Activated CD4-positive, alpha-beta memory T cell treated with anti-CD3 and anti-CD28 coated beads for 36 hours (primary cell): ENCODE measurements at places on chromosomes 6 and 20.

GRCh38 chr6:105179244-105180065 is at the start of gene POPDC3:
TSS of gene POPDC3 (minus strand) at chr6:105180014. CDS start at chr6:105161909, 18,105 bp downstream.
- DNase-seq, result peak; percentile 10

- no peak for DNase-seq
These were observed 66.8 kb downstream of the PRDM1 start for GRCh38 chr6:106152952-106153351.

GRCh38 chr6:703552-703951 is 10.6 kb upstream of the EXOC2 start:
- DNase-seq, result no peak

GRCh38 chr20:61659994-61660346 is 405.7 kb downstream of the TAF4 start:
- no peak for DNase-seq

GRCh38 chr20:50844430-50845100 is 49.7 kb downstream of the BCAS4 start:
- peak; percentile 82 for DNase-seq

- DNase-seq, result peak; percentile 91
These were observed 19.8 kb upstream of the SCP2D1 start for GRCh38 chr20:18793625-18794427.

DNA sequence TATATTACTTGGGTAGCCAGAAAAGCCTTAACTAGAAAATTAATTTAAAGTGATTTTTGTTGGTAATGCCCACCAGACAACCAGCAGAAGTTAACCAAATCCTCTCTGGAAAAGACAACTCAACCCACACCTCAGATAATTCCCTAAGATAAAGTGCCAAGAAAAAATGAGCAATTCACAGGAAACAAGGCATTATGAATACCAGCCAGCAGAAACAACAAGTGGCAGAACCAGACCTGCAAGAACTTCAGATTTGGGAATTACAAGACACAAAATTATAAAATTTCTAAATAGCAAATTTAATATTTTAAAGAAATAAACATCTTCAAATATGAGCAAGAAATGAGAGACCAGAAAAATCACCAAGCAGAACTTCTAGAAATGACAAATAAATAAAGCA is 80.0 kb upstream of the MRPS10 start:
- DNase-seq, result no peak
